Fibroblast of skin of scalp (primary cell): ENCODE measurements at places on chromosomes 2 and 18.

GRCh38 chr2:149355716-149356422 is 25.5 kb downstream of the LYPD6 start:
- DNase-seq = no peak

GRCh38 chr2:166180951-166181812 is 53.4 kb upstream of the SCN1A start:
- peak; percentile 41 for DNase-seq

DNA sequence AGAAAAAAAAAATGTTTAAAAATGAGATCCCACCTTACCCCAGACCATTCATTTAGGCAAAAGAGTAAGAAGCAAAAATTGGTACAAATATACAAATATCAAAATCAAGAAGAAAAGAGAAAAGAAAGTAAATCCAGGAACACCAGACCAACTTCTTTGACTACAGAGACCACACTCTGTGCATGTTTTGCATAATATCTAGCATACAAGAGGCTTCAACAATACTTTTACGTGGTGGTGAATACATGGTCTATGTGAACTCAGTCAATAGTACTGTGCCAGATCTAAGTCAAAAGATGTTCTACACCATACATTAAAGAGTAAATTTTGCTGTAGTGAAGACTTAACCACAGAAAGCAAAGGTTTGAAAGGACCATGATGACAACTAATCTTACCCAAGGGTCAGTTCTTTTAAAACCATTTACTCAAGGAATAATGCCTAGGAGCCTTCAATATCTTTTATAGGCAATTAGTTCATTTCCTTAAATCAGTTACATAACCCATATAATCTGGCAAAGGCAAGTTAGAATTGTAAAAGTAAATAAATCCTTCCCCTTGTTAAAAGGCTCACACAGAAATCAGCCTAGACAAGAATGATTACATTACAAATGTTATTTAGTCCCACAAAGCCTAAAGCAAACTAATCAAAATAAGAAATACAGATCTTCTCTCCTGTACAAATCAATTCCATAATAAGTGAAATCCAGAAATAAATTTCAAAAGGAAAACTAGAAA is 115.2 kb downstream of the EXOC6B start:
- DNase-seq = no peak

DNA sequence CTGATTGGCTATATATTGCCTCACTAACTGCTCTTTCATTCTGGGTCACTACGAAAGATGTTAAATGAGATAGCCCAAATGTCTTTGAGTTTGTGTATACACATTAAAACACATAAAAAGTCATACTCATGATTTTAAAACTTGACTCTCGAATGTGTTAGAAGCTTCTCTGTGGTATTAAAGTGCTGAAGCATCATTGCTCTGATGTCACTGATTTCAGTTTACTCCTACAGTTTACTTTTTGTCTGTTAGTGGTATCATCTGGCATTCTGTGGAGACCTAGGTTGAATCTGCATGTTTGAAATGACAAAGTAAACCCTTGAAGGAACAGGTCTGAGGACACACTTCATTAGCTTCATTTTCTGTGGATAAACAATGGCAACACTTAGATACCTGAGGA is 10.7 kb downstream of the NT5DC4 start:
- no peak for DNase-seq

DNA sequence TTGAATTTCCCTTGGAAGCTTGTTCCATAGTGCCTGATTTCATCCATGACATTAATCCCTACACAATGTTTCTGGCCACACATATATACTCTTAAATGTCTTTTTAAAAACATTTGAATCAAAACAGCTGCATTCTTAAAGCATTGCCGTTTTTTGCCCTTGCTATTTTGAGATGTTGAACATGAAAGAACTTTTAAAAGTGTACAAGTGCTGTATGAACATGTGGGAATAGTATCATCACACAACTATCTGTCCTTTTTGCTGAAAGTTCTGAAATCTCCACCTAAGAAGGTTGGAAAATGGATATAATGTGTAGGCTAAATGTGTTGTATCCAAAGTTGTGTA is 318.7 kb upstream of the UBE2E3 start:
- no peak for DNase-seq

DNA sequence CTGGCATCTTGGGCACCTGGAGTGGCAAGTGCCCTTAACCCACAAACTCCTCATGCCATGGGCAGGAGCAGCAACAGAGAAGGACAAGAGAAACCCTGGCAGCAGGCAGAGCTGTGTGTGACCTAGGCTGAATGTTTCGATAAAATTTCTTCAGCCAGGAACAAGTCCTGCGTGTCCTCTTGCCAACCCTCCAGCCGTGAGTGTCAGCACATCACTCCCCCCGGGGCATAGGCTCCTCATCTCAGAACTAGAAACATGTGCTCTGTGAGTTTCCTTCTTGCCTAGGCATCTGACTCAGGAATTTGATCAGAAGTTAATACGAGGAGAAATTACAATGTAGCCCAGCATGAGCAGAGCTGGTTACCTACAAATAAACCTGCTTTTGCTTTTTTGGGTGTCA is 2.2 kb downstream of the ABCG8 start:
- no peak for DNase-seq

GRCh38 chr2:21500401-21500945 is 376.7 kb downstream of the TDRD15 start:
- DNase-seq = no peak

GRCh38 chr2:65344689-65345088 is 87.7 kb downstream of the SPRED2 start:
- DNase-seq = no peak

- no peak for DNase-seq
Observed at GRCh38 chr18:69435000-69435399, 34.3 kb downstream of the DOK6 start.

GRCh38 chr18:46715062-46715461 is 41.8 kb downstream of the ST8SIA5 start:
- DNase-seq = no peak

DNA sequence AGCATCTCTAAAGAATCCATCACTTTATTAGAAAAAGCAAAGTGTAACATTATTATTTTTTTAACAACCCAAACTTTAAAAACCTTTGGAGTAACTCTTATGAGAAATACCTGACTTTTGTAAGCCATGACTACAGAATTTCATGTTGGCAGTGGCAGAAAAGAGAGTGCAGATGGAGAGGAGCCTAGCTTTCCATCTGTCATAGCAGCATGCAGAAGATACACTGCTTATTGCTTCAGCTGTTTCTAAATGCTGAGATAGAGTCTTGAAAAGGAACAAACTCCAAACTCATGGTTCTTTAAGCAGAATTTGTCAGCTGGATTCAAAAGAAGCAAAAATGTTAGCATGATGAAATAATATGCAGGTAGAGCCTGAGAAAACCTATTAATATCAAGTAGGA is 1130.3 kb downstream of the DPP10 start:
- no peak for DNase-seq

DNA sequence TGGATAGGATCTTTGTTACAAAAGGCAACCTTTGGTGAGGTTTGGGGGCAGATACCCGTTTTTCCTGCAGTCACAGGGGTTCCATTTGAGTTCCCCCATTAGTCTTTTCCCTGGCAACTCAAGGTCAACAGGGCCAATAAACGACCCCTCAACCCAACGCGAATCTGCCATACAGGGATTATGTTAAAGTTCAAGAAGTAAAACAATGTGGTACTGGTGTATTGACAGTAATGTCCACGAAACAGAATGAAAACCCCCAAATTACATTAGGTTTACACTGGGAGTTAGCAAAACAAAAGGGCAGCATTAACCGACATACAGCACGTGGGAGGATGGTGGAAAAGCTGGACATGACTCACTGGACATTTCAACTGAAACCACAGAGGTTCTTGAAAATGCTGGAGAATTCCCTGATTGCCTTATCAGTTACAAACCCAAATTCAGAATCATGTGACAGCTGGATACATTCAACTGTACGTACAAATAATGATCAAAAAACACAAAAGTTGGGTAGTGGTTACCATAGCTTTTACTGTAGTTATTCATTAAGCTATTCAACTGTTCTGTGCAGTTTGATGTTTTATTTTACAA is 4.9 kb upstream of the IMP4 start:
- DNase-seq = no peak

- DNase-seq = no peak
Observed at GRCh38 chr2:215432759-215433594, 2.9 kb downstream of the FN1 start.

GRCh38 chr2:36949845-36950244 is 16.5 kb downstream of the STRN start:
- no peak for DNase-seq

GRCh38 chr2:224360801-224361251 is 41.1 kb downstream of the FAM124B start:
- DNase-seq = no peak

GRCh38 chr18:7872569-7872968 is 305.5 kb downstream of the PTPRM start:
- DNase-seq = peak; percentile 53

DNA sequence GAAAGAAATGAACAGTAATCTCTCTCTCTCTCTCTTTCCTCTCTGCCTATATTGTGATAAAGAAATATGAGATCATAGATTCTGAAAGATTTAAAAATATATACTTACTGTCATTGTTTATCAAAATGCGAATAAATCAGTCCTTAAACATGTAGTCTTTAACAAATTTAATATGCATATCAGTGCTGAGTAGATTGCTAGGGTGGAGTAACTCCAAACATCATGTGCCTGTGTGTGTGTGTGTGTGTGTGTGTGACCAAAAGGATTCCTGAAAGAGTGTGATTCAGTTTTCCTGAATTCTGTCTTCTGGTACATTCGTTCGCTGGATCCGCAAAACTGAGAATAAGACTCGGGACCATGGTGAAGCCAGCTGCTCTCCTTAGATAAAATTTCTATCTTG is 24.0 kb upstream of the DSEL start:
- no peak for DNase-seq

- peak; percentile 61 for DNase-seq
Observed at GRCh38 chr2:216807857-216808272, 52.0 kb downstream of the TNP1 start.

DNA sequence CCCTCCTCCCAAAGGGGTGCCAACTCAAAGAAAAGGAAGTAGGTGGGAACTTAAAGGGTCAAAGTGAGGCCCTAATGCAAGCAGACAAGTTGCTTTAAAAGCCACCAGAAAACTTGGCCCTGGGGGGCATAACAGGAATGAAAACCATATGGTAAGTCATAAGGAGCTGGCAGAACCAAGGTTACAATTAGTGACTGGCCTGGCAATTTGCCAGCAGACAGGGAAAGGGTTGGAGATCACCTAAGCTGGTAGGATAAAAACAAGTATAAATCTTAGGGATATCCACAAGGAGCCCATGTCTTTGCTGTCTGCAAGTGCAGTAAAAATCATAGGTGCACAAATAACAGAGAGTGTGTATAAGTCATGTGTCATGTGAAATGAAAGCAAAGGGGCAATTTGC is 256.7 kb upstream of the LRRTM4 start:
- no peak for DNase-seq

GRCh38 chr2:53202063-53202462 is 565.5 kb upstream of the CHAC2 start:
- peak; percentile 81 for DNase-seq

GRCh38 chr2:165898381-165898780 is 55.2 kb downstream of the TTC21B start:
- no peak for DNase-seq

DNA sequence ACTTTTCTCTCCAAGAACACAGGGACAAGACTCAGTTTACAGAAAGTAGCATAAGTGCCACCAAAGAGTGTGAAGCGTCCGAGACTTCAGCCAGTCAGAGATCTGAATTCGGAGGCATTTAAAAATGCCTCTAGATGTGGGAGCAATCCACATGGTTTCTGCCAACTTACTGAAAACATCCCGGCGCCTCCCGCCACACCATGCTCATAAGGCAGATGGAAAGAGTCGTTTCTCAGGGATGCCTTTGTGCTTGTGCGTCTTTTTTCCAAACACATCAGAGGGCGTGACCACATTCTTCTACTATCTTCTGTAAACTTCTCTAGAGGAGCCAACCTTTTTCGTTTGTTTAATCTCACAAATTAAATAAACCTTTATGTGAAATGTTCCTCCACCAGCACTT is 88.7 kb downstream of the NRP2 start:
- DNase-seq = no peak

GRCh38 chr2:43288417-43289305 is 62.3 kb upstream of the ZFP36L2 start:
- DNase-seq = no peak

- no peak for DNase-seq
Observed at GRCh38 chr2:106195981-106196380, 1.9 kb upstream of the UXS1 start.

- DNase-seq = no peak
Observed at GRCh38 chr18:33826151-33826550, 248.1 kb downstream of the ASXL3 start.

GRCh38 chr18:45590036-45590886 is 25.0 kb upstream of the SLC14A2 start:
- DNase-seq = peak; percentile 27

DNA sequence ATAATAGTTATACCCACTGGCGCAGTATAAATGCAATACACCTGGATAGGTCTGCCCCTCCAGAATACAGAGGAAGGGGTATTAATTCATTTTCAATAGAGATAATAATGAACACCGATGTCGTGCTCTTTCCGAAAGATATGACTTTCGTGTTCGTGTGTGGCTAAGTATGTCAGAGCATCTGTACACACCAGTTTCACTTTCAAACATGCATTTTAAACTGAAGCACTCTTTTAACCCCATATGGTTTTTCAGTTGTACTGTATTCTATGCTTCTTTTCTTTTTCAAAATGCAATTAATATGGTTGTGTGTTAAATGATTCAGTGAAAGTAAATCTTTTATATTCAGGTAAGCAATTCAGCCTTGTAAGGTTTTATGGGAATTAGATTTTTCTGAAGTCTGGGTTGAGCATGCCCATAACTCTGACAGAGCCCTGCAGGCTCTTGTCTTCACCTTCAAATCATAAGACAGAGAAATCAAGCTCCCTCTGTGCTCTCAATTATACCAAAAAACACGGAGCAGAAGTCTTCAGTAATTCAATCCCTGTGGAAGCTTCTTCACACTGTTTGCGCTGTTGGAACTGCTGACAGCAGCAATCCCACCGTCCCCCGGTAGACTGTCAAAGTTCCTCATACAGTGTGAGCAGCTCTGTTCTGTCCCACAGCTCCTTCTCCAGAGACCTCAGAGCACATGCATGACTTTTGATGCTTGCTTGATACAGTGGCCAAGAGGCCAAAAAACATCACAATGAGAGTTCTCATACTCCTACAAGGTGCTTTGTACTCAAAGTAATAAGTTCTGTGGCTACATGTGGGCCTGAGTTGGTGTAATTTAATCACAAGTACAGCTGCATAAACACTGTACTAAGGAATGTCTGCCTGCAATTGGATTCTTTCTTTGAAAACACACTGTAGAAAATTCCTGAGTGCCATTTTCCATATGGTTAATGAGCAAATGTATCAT is 186.8 kb downstream of the ZNF521 start:
- DNase-seq = peak; percentile 57

DNA sequence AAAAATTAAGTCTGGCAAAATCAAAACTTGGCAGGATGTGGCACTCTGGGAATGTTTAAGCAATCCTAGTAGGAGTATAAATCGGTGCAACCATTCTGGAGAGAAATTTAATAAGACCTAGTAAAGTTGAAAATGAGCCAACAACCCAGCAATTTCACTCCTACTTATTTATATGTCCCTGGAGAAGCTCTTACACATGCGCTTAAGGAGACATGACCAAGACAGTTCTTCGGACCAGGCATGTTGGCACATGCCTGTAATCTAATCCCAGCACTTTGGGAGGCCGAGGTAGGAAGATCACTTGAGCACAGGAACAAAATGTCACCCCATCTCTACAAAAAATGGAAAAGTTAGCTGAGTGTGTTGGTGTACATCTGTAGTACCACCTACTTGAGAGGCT is 374.6 kb upstream of the LYPD1 start:
- DNase-seq = no peak

- no peak for DNase-seq
Observed at GRCh38 chr18:76264198-76264875, 230.7 kb downstream of the ZNF516 start.
